Chondrocyte (in vitro differentiated cells): ENCODE measurements at places on chromosomes 5 and 9. TPM values are rescaled to one million over a fixed set of nuclear protein-coding genes. Genes with fewer than 3 reads are reported as not detected.

DNA sequence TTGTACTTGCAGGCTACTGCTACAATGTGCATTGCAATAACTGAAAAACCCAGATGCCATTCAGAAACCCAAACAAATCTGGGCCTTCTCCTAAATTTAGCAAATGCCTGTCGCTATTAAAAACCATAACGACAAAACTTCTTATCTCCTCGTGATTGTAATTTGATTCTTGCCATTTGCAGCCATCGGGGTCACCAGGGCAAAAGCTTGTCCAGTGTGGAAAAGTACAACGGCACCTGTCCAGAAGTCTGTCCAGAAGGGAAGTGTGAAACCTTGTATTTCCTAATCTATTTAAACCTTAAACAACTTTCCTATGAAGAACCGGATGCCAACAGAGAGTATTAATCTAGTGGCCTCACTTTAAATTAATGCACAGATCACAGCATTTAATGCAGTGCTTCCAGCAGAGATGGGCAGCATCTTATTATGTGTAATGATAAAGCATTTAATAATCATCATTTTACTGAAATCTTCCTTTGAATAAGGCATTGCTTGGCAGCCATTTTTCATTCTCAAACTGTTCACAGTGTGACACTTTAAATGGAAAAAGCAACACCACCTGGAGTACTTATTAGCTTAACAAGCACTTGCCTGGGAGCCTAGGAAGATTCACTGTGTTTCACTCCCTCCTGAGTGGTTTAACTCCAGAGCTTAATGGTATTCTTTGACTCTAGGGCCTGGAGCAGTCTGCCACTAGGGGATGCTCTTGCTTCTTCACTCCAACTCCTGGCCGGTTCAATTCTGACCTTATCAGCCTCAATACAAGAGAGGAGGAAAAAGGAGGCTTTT, 4.9 kb upstream of the C7 start:
- no peak for DNase-seq

GRCh38 chr5:35884191-35884769, 27.6 kb downstream of the IL7R start:
- DNase-seq, result no peak

DNA sequence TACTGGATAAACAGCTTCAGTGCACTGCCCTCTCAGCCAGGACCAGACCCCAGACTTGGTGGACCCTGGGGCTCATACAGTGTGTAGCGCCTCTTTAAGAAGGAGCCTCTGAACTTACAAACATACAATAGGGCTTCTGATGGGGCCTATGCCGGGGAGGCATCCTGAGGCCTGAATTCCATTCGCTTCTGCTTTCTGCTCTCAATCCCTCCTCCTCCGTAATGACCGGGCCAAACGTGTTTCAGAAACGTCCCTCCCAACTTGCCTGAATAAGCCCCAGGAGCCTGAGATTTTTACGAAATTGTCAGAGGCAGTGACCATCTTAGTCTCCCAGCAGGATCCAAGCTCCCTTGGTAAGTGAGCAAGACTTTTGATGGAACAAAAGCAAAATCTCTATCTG, 128.1 kb upstream of the BOD1 start:
- no peak for DNase-seq

- DNase-seq, result no peak
Measured at GRCh38 chr5:14928661-14929060, 57.1 kb upstream of the ANKH start.

- DNase-seq, result no peak
Measured at GRCh38 chr9:94676446-94677131, 37.3 kb upstream of the FBP1 start.

- DNase-seq, result no peak
Measured at GRCh38 chr9:34985311-34985899, 4.1 kb upstream of the DNAJB5 start.

DNA sequence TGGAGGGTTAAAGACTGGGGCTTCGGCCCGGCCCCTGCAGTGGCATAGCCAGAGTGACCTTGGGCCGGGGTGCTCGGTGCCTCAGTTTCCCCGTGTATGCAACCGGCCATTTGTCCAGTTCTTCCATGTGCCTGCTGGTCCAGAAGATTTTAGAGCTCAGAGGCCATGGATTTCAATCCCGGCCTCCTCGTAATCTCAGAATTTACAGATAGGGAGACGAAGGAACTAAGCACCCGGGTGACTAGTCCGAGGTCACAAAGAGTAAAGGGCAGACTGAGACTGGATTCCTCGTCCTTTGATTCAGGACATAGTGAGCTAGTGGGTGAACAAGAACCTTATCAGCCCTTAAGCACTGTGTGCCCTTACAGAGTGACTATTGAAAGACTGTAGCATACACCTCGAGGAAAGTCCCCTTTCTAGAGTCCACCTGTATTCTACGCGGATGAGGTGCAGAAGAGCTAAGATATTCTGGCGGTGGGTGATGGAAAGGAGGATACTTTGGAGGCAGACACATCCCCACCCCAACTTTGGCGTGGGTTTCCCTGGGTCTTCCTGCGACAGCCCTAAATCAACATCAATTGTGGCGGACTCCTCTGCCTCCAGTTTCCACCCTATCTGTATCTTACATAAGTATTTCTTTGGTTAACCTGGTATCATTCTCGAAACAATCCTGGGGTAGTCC, 597 bp downstream of the SLC31A1 start:
- DNase-seq, result no peak

- no peak for DNase-seq
Measured at GRCh38 chr9:134453776-134454475, 127.7 kb downstream of the RXRA start.

- DNase-seq, result no peak
Measured at GRCh38 chr9:85291266-85291665, 450.5 kb downstream of the AGTPBP1 start.

GRCh38 chr5:58346041-58346440, 113.8 kb downstream of the PLK2 start:
- DNase-seq, result no peak

DNA sequence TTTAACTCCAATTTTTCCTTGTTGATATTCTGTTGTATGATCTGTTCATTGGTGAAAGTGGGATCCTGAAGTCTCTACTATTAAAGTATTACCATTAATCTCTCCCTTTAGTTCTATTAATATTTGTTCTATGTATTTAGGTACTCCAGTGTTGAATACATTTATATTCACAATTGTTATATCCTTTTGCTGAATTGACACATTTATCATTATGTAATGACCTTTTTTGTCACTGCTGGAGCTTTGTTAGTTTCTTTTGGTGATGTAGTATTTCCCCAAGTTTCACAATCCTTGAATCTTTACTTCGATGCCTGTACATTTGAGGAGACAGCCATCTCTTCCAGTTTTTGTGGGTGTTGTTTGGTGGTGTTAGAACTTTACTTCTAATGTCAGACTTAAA, 53.7 kb upstream of the PPP3R2 start:
- no peak for DNase-seq

DNA sequence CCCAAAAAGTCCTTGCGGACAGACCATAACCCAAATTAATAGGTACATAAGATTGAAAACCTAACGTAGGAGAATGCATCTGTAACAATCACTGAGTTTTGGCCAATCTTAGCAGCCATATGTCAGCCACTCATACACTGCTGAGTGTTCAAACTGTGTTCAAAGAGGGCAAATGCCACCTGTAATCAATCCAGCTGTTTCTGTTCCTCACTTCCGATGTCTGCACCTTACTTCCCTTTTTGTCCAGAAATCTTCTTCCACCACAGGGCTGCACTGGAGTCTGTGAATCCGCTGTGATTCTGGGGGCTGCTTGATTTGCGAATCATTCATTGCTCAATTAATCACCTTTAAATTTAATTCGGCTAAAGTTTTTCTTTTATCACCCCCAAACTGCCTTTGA, 263.9 kb downstream of the ICE1 start:
- no peak for DNase-seq

DNA sequence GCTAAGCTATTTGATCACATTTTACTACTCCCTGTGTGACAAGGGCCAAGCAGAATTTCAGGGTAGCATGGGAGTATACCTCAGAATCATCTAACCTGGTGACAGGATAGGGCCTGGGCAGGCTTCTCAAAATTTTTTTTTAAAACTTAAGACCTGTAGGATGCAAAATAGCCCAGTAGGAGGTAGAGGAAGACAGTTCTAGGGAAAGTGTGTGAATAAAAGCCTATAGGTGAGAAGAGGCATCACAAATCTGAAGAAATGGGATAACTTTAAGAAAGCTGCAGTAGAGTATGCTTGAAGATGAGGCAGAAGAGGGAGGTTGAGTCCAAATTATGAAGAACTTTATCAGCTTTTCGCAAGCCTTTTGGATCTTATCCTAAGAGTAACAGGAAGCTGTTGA, 32.3 kb downstream of the CNTRL start:
- no peak for DNase-seq

- DNase-seq, result no peak
Measured at GRCh38 chr9:136054798-136055714, 40.0 kb downstream of the NACC2 start.

FER gene
- total RNA-seq, result 23.5 to 37.0 TPM (median 25.9 TPM) in 3 replicates

EDIL3 gene
- total RNA-seq, result 562 to 605 TPM (median 604 TPM) in 3 replicates

PDE6A gene
- total RNA-seq, result 0.07 to 0.12 TPM (median 0.08 TPM) in 3 replicates

FOXD4L4 gene
- total RNA-seq, result not detected in 3 replicates

FOXD4L3 gene
- total RNA-seq, result 0.41 TPM in 1 of 3 replicates, not detected in the others
